OCI-LY7 (cell line): ENCODE measurements at places on chromosomes 13 and 19.
A peak's percentile ranks its signal among the peaks of the same experiment; 100 is the strongest.

DNA sequence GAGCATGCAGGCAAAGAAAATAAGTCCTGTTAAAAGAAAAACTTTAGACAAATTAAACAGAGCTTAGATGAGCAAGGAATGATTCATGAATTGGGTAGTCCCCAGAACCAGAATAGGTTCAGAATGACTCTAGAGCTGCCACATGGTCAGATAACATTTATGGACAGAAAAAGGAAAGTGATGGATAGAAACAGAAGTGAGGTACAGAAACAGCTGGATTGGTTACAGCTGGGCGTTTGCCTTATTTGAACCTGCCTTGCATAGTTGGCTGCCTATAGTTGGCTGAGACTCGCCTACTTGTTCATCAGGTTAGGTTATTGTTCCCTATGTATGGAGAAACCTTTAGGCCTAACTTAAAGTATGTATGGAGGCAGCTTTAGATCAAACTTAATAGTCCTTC lies 35.4 kb downstream of the WDFY2 start:
- no peak for DNase-seq

- peak; percentile 81 for DNase-seq
Observed at GRCh38 chr19:46753420-46754155, 7.3 kb upstream of the STRN4 start.

- peak; percentile 40 for DNase-seq
Observed at GRCh38 chr13:21638319-21639282, 32.3 kb upstream of the FGF9 start.

DNA sequence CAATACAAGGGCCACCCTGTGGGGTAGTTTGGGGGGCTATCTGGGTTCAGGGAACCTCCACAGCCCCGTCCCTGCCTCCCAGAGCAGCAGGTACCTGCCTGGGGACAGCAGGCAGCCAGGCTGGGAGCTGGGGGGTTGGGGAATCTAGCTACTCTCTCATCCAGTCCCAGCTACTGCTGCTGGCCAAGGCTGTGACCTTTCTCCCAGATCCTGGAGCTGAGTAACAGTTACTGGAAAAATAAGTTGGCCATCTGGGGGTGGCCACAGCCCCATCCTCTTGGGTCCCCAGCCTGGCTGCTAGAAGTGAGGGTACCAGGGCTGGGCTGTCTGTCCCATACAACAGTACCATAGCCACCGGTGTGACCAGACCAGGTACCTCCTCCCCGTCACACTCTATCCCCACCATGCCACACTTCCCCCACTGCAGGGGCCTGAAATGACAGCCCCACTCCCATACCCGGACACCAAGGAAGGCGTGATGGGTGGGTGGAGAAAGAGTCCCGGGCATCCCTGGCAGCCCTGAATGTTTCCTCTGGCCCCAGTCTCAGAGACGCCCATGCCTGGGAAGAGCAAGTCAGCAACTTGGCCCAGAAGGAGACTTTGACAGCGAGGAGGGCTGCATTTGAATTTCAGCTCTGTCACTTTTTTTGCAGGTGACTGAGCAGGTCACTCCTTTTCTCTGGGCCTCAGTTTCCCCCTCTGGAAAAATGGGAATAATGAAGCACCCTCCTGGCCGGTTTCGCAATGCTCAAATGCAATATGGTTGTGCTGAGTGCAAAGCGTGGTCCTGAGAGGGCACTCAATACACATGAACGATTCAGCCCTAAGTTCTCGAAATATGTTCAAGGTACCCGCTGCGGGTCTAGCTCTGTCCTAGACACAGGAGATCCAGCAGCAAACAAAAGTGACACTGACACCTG lies 30.7 kb upstream of the NFIC start:
- no peak for DNase-seq

GRCh38 chr19:13022111-13022858 lies 27.0 kb downstream of the NFIX start:
- no peak for DNase-seq

GRCh38 chr19:40584007-40584406 lies 7.3 kb downstream of the SHKBP1 start:
- no peak for DNase-seq

DNA sequence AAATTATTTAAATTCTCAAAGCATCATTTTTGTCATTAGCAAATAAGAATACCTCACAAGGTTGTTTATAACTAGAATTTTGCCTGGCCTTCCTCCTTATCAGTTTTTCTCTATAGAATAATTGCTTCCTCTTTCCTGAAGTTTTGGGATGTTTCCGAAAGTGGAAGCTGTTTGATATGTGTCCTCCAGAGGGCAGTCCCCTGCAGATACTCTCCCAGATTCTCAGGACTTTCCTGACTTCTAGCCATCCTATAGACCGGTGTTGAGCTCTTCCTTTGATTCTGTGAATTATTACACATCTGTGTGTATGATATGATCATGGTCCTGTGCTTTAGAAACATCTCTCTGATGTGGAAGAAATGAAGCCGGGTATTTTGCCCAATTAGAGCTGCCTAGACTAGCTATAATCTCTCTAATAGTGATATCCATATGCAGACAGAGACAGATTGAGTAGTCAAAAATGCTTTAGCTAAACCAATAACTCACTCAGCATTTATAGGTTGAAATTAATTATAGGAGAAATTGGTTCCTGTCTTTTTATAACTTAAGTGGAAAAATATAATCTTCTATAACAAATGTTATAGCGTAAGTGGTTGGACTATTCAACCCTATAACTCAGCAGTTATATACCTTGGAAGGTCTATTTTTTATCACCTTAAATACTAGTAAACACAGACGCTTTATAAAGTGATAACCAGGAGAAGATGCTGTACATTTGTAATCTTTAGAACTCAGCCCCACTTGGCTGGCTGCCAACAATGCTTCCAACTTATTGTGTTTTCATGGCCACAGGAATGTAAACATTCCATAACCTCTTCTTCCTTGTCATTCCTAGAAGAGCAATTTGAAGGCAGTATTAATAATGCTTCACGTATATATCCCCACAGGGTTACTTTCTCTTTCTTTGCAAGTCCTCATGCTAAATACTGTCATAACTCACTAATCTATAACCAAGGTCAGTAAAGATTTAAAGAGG lies 201.0 kb upstream of the RXFP2 start:
- no peak for DNase-seq

- DNase-seq: no peak
Observed at GRCh38 chr13:36986462-36987240, 12.5 kb downstream of the ALG5 start.
